ENCODE measurements at places on chromosomes 7 and 10.

DNA sequence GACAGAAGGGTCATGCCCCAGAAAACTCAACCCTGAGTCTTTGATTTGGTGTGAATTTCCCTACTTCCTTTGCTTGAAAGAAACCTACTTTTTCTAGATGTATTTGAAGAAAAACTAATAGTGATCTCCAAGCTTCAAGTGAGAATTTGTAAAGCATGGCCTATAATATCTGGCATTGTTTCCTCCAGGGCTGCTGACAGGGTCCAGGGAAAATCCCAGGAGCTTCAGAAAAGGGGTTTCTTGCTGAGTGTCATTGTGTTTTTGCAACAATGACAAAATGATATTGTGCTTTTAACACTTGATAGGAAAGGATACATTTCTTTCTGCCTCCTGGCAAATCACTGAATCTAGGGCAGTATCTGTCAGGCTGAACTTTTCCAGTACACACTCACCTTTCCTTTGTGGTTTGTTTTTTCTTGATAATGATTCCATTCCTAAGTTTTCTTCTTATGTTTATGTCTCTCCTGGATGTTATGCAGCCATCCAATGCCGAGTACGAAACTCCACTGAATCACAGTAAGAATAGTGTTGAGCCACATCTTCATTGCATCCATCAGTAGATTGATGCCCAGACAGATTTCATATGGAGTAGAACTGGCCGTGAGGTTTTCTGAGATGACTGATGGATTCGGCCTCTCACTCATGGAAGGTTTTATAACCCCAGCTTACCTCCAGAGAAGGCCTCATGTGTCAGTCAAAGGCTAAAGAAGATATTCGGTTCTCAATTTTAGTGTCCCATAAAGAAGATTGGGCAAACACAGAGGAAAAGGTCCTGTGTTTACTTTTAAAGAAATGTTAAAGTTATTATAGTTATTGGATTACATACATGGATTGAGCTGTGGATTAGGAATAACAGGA, 76.9 kb upstream of the STEAP1B start:
- no peak for DNase-seq

DNA sequence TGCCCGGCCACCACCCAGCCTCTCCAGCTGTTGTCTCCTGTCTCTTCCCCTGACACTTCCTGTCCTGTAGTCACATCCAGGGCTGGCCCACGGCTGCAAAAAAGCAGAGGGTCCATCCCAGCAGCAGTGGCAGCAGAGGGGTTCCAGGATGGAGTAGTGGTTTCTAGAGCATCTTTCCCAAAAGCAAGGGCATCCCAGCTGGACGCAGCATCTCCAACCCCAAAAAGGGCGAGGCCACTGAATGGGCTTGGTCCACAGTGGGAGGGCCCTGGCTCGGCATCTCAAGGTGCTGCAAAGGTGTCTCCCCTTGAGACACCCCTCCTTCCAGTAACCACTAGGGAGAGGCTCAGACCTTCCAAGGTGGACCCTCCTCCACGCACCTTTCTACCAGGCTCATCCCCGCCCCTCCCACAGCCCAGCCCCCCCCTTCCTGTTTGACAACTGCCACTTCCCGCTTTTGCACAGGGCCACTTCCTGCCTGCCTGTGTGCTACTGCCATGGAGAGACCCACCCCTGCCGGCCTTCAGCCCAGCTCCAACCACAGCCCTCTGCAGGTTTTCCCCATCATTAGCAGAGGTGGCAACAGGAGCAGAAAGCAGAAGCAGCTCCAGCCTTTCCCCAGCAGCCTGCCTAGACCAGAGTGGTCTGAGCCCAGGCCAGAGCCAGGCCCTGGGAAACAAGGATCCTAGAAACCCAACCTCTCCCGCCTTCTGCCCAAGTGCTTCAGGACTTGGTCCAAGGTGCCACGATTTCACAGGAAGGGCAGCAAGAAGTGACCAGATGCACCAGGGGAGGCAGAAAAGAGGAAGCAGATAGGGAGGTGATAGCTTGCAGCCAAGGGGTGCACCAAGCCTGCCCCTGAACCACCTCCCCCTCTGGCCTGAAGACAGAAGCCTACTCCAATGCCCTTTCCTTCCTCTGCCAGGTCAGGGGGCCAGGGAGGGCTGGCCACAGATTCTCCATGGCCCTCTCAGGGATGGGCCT, 8.6 kb downstream of the CAMK2G start:
- peak; percentile 89 for DNase-seq

GRCh38 chr7:35753761-35754603, 46.9 kb upstream of the SEPTIN7 start:
- DNase-seq: no peak

GRCh38 chr10:101467286-101467770, 113.4 kb downstream of the BTRC start:
- peak; percentile 2 for DNase-seq

DNA sequence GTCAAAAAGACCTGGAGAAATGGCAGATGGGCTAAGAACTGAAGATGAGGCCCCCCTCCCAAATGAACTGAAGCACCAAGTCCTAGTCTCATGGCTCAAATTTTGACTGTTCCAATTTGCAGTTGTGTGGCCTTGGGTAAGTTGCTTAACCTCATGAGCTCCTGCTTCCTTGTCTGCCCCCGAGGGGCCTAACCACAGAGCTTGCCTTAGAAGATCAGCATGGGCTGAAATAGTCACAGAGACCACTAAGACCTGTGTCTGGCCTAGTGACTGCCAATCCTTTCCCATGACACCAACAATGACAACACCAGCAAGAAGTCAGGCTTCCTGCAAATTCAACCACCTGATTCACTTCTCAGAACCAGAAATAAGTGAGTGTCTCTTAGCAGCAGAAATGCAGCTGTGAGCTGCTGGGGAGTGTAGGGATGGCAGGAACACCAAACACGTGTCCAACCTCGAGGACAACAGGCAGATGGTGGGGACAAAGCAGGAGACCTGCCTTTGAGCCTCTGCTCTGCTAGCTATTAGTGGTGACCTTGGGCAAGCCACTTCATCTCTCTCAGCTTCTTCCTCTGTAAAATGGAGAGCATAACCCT, 23.7 kb downstream of the CRHR2 start:
- DNase-seq: peak; percentile 12

DNA sequence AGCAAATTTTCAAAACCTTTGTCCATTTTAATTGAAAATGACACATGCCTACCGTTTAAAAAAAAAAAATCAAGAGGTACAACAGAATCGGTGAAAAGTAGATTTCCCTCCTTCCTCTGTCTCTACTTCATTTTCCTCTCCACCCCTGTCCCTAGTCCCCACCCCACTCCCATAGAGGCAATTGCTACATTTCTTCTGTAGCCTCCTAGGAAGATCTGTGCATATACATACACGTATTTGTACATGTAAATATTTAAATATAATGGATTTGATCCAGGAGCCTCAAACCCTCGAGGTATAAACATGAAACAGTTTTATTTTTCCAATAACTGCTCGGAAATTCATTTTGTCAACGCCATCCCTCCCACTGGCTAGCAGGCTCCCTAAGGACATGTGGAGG, 14.1 kb upstream of the SLC29A3 start:
- no peak for DNase-seq

GRCh38 chr10:52217531-52217930, 96.5 kb upstream of the DKK1 start:
- DNase-seq: no peak

GRCh38 chr10:103554488-103555324, 61.2 kb downstream of the NEURL1 start:
- no peak for DNase-seq

- no peak for DNase-seq
Measured at GRCh38 chr7:148722340-148723165, 23.9 kb downstream of the CUL1 start.

GRCh38 chr7:16350634-16351033, 70.7 kb downstream of the CRPPA start:
- no peak for DNase-seq

DNA sequence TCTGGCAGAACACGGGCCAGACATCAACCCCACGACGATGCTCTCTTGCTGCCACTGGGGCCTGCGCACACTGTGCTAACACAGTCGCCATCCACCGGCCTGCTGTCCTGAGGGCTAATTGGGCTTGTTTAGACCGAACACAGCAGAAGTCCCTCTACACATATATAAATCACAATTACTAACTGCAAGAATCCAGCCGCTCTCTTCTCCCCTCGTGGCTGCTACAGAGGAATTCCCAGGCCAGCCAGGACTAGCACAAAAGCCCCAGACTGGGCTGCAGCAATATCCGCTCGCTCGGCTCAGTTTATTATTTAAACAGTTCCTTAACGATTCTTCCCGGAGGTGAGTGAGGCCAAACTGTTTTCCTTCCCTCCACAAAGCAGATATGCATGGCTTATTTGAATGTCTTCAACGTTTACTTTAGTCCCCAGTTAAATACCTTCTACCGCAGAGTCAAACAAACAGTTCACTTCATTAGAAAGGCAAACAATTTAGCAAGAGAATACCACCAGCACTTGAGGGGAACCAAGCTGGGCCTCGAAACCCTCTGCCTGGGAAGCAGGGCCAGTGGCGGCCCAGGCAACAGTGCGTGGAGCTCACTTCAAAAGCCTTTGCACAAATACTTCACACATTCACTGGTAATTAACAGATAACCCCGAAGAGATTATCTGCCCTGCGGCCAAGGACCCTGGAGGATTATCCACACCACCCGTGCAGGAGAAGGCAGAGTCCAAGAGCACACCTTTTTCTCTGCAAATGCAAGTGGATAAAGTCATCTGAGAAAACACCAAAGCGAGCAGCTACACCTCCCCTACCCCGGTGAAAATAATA, 145.3 kb downstream of the GLI3 start:
- no peak for DNase-seq

- DNase-seq: no peak
Measured at GRCh38 chr7:4766666-4767519, 8.5 kb upstream of the AP5Z1 start.

DNA sequence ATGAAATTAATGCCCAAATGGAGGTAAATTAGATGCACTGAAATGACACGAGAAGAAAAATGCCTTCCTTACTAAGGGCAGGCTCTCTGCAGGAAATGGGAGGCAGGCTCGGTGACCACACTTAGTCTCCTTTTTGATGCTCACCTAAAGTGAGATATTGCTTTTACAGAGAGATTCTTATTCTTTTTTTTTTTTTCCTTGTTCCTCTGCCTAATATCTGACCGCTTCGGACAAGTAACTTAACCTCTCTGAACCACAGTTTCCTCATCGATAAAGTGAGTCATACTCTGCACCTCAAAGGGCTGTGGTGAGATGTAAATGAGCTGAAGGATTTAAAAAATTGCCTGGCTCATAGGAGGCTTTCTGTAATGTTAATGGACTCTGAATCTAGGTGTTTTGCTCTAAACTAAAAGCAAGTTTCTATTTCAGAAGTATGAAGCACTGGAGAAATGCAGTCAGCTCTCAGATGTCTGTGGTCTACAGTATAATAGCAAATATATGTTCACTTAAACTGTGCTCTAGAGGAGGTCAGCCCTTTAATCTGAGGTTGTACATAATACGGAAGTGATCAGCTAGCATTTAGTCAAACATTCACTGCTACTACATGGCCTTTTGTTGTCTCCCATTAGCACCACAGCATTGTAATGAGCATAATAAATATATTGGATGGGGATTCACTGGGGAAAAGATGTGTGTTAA, 23.2 kb downstream of the NKX2-3 start:
- DNase-seq: no peak

GRCh38 chr10:43354330-43354635, 17.2 kb upstream of the FXYD4 start:
- no peak for DNase-seq

GRCh38 chr10:24873281-24873683, 79.1 kb downstream of the PRTFDC1 start:
- DNase-seq: no peak

DNA sequence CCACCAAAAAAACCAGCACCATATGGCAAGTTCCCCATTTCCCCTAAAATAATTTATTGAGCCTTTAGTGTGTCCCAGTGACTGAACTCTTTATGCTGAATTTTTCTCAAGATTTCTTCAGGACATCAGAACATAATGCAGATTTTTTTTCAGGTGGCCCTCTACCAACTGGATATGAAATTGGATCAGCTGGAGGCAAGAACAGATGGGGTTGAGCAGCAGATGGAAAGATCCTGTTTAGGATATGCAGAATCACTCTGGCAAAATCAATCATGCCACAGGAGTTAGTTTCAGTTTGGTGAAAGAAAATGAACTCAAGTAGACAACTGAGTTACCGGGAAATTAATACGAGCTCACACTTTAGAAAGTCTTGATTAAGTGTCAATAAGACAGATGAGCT, 761.5 kb upstream of the C7orf33 start:
- DNase-seq: no peak

DNA sequence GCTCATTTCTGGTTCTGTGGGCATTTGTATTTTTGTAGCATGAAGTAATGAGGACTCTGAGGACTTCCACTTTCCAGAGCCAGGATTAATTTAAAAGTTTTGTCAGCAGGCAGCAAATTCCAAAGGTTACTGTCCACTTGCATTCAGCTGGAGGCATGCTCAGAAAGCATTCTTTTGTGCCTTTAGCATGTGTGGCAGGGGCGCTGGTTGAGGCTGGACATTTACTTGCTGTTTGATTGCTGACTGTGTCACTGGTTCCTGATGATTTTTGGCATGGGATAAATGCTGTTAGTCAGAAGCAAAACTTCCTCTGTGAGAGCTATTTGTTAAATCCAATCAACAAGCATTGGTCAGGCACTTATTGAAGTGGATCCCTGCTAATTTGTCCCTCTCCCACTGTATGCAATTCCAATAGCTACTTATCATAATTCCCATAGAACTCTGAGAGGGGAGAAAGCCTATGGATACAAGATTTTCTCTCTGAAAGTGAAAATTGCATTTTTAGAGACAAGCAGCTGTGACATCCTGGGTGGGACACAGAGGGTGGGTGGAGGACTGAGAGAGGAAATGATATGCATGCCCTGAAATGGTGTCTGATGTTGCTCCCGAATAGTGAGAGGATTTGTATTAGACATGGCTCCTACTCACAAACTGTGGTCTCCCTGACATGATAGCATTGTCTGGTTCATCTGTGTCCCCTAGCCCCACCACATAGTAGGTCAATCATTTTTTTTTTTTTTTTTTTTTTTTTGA, 161.2 kb upstream of the WDR11 start:
- DNase-seq: no peak

GRCh38 chr10:63667596-63668480, 146.6 kb downstream of the REEP3 start:
- DNase-seq: no peak

GRCh38 chr7:106216517-106216922, 68.3 kb downstream of the NAMPT start:
- no peak for DNase-seq

DNA sequence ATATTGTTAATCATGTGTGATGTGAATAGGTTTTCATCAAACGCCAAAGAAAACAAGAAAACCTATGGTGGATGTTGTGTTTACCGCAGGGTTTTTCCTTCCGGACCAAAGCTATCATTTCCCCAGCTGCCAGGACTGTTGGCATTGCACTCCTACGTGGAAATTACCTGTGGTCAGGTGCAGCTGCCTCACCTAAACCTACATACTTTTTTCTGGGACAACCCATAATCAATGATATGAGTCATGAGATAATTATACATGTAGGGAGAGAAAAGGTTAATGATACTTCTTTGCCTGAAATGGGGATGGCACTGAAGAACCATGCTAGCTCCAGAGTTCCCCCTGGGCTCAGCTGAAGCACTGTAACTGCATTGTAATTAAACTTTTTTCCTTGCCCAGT, 223.6 kb upstream of the SEMA3E start:
- DNase-seq: no peak

- no peak for DNase-seq
Measured at GRCh38 chr10:123252779-123253178, 98.6 kb downstream of the BUB3 start.

All from KG1 (cell line).